Right hindlimb (tissue), 1 donor: ENCODE measurements at places on chromosomes 4 and X.

GRCh38 chr4:57151481-57151880 lies 41.3 kb upstream of the IGFBP7 start:
- DNase-seq = no peak

DNA sequence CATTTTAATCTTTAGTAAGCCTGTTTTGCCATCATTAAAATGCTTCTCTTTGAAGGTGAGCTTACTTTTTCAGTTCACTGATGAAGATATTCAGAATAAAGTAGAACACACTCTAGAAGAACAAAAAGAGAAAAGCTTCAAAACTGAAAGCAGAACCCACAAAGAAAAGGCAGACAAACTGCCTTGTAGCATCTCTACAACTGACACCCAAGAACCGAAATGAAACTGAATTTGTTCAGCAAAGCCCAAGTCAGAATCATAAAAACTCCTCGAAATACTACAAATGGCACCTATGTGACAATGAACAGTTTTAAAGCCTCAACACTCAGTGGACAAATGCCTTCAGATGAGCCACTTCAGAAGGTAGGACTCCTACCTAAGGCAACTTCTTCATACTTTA lies 83.6 kb downstream of the MAML3 start:
- no peak for DNase-seq

GRCh38 chr4:40978548-40978947 lies 228.8 kb downstream of the NSUN7 start:
- DNase-seq = no peak

DNA sequence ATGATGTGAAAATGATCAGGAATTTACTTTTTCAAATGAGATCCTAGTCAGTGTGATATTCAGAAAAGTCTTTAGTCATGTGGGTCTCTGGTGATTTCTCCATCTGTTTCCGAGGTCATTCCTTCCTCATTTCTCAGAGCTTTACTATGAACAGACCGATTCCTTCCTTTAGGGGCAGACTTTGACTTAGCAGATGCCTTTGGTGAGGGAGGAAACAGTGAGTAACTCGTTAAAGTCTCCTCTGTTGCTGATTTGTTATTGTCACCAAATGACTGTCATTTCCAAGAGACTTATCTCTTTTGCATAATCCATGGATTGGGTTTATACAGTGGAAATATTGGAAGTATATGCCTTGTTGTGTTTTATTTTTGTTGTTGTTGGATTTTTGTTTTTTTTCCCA lies 76.2 kb upstream of the CD99 start:
- DNase-seq = no peak

DNA sequence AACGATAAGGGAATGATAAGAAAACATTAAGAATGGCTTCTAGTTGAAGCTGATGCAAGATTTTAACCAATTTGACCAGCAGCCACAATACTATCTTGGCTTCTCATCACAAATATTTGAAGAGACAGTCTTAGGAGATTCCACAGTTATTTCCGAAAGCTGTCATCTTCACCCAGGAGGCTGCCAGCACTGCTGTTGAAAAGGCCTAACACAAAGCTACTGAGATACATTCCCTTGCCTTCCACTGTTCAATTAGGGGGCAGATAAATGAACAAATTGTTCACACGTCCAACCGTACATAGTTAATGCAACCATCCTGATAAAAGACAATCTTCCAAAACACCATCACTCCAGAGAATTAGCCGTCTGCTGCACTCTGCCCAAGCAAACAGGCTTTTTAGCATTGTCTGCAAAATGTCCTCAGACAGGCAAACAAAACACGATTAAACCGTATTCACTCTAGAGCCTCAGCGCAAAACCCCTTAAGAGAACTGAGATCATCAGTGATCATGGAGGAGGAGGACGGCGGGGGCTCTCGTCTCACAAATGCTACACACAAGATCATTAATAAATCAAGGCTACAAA lies 189.8 kb upstream of the PSAPL1 start:
- no peak for DNase-seq

- DNase-seq = no peak
These were observed 103.7 kb upstream of the MAML3 start for GRCh38 chr4:140257461-140258305.

DNA sequence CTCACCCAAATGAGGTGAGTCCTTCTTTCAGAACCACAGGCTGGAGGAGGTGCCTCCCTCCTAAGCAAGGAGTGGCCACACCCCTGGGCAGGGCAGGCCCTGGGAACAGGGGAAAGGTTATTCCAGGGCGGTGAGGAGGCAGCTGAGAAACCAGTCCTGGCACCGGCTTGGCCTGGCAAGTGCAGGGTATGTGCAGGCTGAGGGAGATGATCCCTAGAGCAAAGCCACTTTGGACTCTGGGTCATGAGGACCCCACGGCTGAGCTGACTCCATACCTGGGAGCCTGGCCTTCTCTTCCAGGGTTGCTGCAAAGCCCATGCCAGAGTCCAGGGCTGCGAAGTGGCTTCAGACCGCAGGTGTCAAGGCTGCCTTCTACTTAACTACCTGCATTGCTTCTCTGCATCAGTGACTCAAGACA lies 49.5 kb upstream of the HELT start:
- DNase-seq = no peak

GRCh38 chr4:147814376-147814775 lies 82.5 kb downstream of the ARHGAP10 start:
- DNase-seq = no peak

- DNase-seq = no peak
These were observed 23.0 kb upstream of the PPA2 start for GRCh38 chr4:105496899-105497298.

- DNase-seq = no peak
These were observed 292.2 kb downstream of the GABRG1 start for GRCh38 chr4:45831692-45832091.

- DNase-seq = no peak
These were observed 68.9 kb downstream of the ARHGAP24 start for GRCh38 chr4:85543832-85544231.

DNA sequence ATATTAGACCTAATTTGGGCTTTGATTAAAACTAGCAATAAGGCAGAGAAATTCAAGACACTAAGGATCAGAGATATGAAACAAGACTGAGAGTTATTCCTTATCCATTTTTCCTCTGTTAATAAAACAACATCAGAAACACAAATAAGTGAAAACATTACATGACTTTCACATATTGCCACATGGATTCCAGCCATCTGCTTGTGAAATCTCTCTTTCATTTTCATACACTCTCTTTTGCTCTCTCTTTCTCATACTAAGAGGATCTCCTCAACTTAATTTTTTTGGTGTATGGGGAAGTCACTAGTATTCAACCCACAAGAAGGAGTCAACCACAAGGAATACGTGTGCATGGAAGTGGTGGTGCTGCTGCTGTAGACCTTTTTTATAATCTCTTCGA lies 183.0 kb downstream of the LDB2 start:
- DNase-seq = no peak

GRCh38 chr4:155688860-155689259 lies 22.2 kb downstream of the GUCY1A1 start:
- no peak for DNase-seq

DNA sequence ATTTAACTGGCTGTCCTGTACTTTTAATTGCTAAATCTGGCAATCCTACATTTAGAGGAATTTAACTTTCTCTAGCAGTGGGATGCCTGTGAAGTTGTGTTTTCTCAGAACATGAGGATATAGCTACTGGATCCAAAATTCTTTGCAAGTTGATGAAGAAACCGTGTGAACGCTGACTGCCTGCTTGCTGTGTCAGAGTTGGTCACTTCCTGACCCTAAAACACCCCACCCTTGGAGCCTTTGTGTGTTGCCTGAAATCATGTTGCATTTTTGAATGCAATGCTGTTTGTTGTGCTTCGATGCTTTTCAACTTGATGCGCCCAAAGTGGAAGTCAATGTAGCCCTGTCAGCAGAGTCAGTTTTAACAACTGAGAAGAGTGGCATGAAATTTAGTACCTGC lies 211.2 kb downstream of the ANK2 start:
- DNase-seq = no peak
